ENCODE measurements at places on chromosomes 3 and 15.

DNA sequence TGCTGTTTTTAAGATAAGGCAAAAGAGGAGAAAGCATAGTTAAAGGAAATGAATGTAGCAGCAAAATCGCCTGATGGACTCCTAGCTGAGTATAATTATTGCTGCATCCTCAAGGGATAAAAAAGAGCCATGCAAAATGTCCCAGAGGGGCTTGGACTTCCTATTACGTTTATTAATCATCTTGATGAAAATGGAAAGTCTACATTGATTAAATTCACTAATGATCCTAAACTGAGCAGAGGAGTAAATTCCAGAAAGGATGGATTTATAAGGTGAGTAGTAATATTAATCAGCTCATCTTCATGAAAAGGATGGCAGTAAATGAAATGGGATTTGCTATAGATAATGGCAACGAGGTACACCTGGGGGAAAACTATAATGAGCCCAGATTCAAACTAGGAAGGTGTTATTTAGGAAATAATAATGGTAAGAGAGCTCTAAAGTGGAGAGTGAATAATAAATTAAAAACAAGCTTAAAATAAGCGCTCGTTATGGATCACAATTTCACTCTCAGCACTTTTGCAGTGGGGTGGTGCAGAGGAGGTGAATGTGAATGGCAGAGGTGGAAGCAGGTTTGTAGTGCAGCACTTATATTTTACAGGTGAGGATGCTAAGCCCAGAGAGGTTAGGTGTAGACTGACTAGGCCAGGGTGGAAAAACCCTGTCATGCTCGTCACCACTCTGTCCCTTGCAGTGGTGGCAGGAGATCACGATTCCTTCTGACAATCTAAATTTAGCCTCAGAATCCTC lies 22.3 kb downstream of the IL5RA start:
- no peak for DNase-seq

DNA sequence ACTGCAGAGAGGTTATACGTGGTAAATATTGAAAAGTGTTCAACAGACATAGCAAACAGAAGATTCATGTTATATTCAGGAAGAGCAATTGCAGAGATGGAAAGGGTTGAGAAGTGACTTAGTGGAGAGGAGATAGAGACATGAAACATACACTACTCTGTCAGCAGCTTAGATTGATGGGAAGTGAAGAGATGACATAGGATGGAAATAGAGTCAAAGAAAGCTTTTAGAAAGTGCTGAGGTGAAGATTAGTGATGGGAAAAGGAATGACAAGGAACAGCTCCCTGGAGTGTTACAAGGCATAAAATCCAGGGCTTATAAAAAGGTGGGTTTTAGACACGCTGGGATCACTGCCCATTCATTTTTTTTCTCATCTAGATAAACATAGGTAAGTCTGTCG lies 17.2 kb upstream of the GOLIM4 start:
- no peak for DNase-seq

DNA sequence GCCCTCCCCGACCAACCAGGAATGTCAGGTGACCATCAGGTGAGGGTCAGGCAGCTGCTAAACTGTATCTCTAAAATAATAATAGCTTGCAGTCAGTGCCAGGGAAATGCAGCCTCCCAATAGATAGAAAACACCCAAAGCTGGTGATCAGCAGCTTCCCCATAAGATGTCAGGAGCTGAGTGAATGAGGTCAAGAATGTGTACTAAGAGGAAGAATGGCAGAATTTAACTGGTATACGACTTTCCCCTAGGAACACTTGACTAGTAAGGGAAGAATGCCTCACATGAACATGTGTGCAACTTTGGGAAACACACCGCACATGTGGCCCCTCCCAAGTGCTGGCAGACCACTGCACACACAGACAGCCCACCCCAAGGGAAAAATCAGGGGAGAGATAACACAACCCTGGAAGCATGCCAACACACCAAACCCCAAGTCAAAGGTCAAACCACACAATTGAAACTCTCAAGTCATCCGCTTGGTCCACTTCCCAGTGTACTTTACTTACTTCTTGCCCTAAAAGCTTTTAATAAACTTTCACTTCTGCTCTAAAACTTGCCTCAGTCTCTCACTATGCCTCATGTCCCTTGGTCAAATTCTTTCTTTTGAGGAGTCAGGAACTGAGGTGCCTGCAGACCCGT lies 806.5 kb downstream of the OTOL1 start:
- no peak for DNase-seq

GRCh38 chr15:67118808-67119207 lies 53.4 kb downstream of the SMAD3 start:
- DNase-seq = no peak

DNA sequence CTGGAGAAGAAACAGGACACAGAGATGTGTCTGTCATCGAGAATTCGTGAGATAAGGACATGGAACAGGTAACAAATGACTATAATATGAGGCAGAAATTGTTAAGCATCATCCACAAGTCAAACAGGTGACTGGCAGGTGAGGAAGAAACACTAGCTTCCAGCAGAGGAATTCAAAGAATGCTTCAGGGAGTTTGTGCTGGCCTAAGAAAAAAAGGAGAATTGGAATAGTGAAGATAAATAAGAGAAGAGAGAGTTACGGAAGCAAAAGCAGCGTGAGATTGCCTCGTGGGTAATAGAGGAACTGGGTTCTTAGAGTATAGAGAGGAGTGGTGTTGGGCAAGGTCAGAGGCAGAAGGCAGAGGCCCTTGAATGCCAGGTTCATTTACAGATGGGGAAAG lies 22.9 kb upstream of the FGF12 start:
- no peak for DNase-seq

GRCh38 chr3:80227216-80227615 lies 459.4 kb upstream of the ROBO1 start:
- DNase-seq = no peak

- DNase-seq = no peak
These were observed 47.6 kb upstream of the ATP1B3 start for GRCh38 chr3:141828890-141829289.

DNA sequence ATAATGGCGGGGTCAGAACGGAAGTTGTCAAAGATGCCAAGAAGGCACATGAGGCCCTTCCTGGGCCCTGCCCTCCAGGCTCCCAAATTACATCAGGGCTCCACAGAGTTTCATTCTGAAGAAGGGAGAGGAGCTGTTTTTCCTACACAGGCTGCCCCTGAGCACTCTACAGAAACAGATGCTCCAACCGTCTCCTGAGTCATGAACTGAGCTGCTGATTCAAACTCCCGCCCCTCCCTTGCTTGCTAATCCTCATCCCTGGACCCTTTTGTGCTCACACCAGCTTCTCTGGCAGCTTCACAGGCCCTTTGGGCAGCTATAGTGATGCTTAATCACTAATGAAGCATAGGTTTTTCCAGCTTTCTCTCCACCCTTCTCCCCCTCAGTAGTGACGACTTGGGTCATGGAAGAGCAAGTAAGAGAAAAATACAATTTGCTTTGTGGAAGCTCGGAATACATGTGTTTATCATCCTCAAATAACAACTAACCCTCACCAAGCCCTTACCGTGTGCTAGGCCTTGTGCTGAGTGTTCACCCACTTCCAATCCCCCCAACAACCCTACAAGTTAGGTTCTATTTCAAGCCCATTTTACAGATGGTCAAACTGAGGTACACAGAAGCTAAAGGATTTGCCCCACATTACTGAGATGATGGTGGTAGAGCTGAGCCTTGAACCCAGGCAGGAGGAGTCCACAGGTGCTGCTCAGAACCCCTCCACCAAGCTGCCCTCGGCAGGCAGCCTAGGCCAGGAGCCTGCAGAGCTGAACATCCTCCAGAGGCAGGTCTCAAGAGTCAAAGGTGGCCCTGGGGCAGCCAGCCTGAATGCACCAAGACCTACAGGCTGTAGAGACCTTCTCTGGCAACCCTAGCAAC lies 21.9 kb downstream of the MEGF11 start:
- DNase-seq = peak; percentile 51

- no peak for DNase-seq
These were observed 14.3 kb downstream of the EHD4 start for GRCh38 chr15:41958002-41958420.

- no peak for DNase-seq
These were observed 211.8 kb upstream of the RGMA start for GRCh38 chr15:93300796-93301195.

DNA sequence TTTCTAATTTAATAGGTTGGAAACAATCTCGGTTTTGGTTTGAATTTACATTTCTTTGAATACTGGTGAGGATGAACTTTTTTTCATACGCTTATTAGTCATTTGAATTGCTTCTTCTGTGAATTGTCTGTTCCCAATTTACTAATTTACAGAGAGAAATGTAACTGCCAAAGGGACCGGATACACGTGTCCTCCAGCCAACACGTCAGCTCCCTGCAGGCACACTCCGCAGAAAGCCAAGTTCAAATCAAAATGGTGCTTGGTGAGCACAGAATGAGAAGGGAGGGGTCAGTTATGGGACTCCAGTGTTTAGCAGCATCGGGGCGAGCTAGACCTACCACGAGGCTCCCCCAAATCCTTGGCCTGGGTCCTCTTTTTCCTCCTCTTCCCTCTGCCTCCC lies 10.8 kb upstream of the TSEN2 start:
- no peak for DNase-seq

GRCh38 chr3:58154626-58155449 lies 55.9 kb downstream of the DNASE1L3 start:
- DNase-seq = peak; percentile 90

DNA sequence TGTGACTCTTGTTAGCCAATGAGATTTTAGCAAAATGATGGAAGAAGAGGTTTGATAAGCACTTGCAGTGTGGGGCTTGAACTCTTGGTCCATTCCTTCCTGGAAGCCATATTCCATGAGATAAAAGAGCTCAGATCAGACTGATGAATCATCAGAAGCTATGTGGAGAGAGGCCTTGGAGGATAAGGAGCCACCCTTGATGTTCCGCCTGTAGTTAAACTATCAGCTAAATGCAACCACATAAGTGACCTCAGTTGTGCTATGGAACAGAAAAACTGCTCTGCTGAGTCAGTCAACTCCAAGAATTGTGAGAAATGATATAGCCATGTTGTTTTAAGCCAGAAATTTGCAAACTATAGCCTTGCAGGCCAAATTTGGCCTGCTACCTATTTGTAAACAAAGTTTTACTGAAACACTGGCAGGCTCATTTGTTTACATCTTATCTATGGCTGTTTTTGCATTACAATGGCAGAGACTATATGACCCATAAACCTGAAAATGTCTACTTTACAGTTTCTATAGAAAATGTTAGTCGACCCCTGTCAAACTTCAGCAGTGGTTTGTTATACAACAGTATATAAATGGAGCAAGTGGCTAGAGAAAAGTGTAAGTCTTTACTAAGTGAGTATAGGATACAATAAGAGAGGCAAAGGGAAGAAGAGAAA lies 27.6 kb upstream of the GAP43 start:
- DNase-seq = no peak

GRCh38 chr15:90838544-90838943 lies 29.8 kb upstream of the FURIN start:
- DNase-seq = no peak

- no peak for DNase-seq
These were observed 184.6 kb upstream of the GPR149 start for GRCh38 chr3:154614601-154615000.

DNA sequence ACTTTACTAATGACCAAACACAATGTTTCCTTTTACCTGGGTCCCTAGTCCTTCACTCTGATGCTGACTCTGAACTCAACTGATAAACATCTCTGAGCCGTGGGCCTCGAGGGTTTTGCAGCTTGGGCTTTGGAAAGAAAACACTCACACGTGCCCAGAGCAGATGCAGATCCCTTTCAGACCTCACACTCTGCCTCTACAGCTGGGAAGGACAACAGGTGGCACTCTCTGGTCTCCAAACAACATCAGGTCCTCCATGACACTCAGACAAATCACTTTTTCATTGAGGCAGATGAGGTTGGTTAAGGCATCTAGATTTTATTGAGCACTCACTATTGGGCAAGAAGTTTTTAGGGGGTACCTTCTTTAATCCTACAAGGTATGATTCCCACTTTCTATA lies 64.7 kb upstream of the NTRK3 start:
- DNase-seq = no peak

- DNase-seq = peak; percentile 40
These were observed 20.3 kb downstream of the SPG21 start for GRCh38 chr15:64969401-64969800.

GRCh38 chr3:184540777-184541681 lies 20.6 kb upstream of the EPHB3 start:
- peak; percentile 83 for DNase-seq

DNA sequence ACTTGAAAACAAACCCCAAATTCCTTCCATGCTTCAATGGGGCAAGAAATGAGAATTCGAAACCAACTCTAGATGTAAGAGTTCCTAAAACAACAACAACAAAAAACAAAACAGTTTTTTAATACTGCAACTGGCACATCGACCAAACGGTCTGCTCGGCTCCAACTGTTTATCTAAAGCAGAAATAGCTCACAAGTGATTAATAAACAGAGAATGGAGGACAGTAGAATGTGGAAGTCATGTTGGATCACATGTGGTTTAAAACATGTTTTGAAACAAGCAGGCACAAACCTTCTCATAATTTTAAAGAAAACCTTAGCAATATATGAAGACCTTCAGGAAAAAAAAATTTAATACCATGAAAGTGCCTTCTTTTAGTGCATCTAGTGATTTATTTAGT lies 55.1 kb downstream of the SETMAR start:
- no peak for DNase-seq

DNA sequence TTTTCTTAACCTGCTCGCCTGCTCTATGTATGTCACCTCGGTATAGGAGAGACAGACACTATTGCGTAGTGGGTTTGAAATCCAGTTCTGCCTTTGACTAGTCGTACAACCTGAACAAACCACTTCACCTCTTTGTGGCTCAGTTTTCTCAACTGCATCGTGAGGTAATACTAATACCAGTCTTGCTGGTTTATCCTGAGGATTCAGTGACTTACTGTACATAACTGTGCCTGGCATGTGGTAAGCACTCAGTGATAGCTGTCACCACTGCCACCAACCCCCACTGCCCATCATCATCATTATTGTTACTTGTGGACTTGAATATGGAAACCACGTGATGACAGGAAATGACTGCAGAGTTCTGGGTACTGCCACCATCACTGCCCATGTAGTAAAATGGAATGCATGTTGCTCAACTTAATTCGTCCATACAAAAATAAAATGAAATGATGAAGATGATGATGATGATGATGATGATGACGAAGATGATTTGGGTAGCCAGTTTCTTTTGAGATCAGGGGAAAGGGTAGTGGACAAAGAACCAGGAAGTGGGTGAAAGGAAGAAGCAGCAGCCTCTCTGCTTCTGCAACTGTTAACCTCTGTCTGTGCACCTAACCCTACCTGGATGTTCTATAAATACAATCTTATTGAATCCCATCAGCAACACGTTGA lies 228.1 kb downstream of the FEZF2 start:
- no peak for DNase-seq

DNA sequence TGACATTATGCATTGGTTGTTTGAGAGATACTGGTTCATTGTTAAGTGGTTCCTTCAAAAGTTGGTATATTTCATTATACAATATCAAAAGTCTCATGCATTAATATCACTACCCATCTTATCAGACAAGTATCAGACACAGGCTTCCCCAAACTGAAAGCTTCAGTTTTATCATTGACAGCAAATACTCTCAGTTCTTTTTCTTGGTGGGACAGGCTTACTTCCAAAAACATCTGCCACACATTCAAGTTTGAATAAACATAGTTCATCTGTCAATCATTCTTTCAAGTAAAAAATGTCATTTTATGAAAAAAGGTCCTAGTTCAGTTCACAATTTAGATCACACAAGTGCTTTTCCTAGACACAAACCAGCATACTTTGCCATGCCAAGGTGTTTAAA lies 280.0 kb upstream of the TRIM42 start:
- DNase-seq = no peak

GRCh38 chr3:56839784-56840715 lies 38.3 kb upstream of the ARHGEF3 start:
- no peak for DNase-seq
